Activated CD8-positive, alpha-beta memory T cell treated with anti-CD3 and anti-CD28 coated beads, Interleukin-2, amount 50 U/mL, for 4 hours (primary cell): ENCODE measurements at places on chromosomes 3 and 15.

DNA sequence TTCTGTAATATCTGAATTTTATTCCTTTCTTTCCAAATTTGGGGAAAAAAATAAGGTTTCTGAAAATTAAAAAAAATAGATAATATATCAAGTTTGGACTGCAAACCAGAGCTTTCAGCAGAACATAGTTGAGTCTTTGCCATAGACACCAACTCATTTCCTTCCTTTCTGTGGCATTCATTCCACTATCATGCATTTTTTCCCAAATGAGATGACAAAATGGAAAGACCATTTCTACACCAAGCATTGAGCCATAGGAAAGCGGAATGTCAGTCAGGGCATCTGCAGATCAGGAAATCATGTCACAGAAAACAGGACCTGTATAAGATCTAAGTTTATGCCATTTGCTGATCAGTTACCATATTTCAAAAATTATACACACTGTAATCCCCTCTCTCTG is 333.3 kb upstream of the THBS1 start:
- DNase-seq = no peak

GRCh38 chr15:45630917-45631691 is 3.7 kb upstream of the SQOR start:
- no peak for DNase-seq

- no peak for DNase-seq
Observed at GRCh38 chr3:11826628-11827265, 19.9 kb downstream of the TAMM41 start.

GRCh38 chr3:187568171-187568570 is 102.0 kb downstream of the SST start:
- no peak for DNase-seq

DNA sequence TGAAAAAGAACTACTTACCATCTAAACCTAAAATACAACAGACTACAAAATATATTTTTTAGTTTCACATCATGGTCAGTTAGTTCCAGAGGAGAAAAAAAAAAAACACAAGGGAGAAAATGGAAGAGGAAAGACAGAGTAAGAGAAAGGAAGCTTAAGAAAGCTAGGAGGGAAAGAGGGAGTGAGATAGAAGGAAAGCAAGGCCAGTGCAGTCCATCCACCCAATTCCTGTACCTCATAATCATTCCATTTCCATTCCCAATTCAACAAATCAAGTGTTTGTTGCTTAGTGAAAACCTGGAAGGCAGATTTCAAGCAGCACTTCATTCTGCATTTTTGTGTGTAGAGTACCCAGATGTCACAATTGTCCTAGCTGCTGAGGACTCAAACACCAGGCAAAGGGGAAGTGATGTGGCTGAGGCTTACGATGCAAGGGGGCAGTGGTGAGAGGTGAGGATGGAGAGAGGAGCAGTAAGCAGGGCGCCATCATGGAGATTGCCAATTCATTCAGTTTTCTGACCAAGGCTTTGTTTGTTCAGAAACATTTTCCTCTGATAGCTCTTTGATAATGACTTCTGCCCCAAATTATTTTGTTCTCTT is 83.6 kb upstream of the GSK3B start:
- no peak for DNase-seq

GRCh38 chr3:104909198-104909597 is 457.5 kb upstream of the ALCAM start:
- DNase-seq = no peak

DNA sequence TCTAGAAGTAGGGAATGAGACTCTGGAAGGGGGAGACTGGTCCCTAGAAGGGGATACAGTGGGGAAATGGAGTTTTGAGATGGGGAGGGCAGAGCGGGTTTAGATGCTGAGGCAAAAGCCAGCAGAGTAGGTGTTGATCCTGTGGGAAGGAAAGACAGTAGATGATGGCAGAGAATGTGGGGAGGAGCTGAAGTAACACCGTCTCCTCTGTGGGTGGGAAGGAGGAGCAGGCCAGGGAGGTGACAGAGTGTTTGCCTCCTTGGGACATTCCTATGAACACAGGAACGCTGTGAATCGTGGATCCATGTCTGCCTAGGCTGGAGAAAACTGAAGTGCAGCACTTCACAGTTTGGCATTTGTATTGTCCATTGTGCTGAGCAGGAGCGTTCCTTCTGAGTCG is 20.4 kb downstream of the GRK7 start:
- DNase-seq = no peak

DNA sequence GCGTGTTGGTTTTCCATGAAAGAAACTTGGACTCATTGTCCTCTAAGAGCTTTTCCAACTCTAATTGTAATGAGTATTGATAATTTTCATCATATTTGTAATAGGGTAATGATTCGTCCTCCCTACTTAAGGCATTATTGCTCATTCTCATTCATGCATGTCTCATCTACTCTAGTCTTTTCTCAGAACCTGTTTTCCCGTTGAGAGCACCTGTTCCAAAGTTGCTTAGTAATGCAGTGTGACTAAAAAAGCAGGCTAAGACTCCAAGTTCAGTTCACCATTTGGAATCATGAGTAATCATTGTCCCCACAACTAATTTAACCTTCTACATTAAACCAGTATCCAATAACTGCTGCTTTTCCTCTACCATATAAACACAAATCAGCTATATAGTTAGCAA is 84.0 kb downstream of the FILIP1L start:
- no peak for DNase-seq

- DNase-seq = no peak
Observed at GRCh38 chr3:159082519-159082918, 280.7 kb downstream of the MFSD1 start.

DNA sequence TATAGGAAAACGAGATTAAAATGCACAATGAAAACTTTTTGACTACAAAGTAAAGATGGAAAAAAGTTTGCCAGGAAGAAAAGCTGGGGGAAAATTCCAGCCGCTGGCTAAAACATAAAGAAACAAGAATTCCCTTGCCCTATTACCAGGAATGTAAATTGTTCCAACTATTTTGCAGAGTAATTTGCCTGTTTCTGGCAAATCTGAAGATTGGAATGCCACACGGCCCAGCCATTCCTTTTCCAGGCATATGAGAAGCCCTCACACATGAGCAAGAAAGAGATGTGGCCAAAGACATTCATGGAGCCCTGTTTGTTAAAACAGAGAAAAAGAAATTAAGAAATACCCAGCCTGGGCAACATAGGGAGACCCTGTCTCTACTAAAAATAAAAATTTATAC is 8.4 kb upstream of the GATA2 start:
- DNase-seq = no peak

- no peak for DNase-seq
Observed at GRCh38 chr3:69716119-69716518, 23.1 kb upstream of the MITF start.

GRCh38 chr3:193743702-193744047 is 150.7 kb downstream of the OPA1 start:
- no peak for DNase-seq

DNA sequence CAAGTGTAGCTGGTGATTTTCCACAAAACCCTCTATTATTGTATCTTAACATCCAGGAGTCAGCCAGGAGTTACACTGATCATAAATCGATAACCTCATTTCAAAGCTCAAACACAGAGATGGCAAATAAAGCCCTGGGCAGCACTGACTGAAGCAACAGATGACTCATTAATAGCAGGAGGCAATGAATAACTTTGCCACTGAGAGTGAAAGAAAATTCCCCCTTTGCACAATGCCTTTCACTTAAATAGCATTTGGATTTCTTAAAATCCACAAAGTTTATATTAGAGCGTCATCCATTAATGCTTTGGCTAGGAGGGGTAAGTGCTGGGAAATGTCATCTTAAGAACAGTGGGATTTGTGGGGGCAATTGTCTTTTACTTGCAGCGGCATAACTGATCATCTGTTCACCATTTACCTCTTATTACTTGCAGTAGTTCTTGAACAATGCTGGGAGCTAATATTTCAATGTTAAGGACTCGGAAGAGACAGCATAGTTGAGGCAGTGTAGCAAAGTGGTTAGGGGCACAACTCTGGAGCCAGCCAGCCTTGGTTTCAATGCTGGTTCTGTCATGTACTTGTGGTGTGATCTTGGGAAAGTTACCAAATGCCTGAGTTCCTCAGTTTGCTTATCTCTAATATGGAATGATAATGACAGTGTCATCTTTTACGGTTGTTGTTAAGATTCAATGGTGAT is 630.4 kb upstream of the TBL1XR1 start:
- DNase-seq = no peak

GRCh38 chr15:90421527-90421926 is 33.5 kb downstream of the IQGAP1 start:
- DNase-seq = no peak

DNA sequence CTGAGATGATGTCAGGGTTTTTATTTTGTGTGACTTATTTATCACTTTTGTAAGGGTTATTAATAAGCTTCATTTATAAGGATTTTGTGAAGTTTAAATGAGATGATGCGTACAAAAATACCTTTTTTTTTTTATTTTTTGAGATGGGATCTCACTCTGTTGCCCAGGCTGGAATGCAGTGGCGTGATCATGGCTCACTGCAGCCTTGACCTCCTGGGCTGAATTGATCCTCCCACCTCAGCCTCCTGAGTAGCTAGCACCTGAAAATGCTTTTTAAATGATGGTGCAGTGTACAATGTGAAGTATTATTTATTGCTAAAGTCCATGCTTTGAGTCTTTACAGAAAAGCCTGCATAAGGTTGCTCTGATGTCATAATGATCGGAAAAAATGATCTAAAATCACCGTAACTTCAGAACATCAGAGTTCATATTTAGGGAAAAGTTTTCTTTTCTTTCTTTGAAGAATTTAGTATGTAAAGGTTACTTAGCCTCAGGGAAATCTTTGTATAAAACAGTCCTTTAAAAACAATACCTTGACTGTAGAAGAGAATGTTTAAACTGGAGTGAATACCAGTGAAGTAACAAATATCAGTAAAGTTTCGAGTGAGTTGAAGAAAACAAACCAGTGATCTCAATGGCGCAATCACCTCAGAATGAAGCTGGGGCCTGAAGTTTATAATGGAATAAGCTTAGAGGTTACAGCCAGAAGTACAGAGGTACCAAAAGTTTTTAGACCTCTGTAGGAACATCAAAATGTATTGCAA is 29.7 kb downstream of the TCF12 start:
- no peak for DNase-seq

GRCh38 chr3:46200211-46200610 is 7.9 kb downstream of the CCR1 start:
- no peak for DNase-seq
